Renal pelvis (tissue), 12 donors: ENCODE measurements at places on chromosomes 13 and 19.

- no peak for DNase-seq
These were observed 26.5 kb downstream of the MYCBP2 start for GRCh38 chr13:77300176-77301037.

GRCh38 chr13:74227476-74228158, 93.4 kb upstream of the KLF12 start:
- DNase-seq: no peak

DNA sequence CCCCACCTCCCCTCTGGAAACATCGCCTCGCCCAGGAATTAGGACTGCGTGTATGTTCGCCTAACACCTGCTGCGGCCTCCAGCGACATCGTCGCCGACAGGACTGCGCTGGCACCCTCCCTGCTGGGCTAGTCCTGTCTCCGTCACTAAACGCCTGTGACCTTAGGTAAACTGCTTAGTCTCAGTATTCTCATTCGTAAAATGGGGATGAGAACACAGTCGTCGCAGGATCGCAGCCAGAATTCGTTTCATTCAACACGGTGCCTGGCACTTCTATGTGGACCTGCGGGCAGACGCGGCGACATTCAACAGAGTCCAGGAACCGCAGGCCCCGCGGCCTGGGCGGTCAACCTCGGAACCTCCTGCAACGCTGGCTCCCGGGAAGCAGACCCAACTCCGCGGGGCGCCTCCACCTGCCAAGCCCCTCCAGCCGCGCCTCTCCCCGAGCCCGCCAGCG, 485 bp downstream of the CRYL1 start:
- DNase-seq: no peak

DNA sequence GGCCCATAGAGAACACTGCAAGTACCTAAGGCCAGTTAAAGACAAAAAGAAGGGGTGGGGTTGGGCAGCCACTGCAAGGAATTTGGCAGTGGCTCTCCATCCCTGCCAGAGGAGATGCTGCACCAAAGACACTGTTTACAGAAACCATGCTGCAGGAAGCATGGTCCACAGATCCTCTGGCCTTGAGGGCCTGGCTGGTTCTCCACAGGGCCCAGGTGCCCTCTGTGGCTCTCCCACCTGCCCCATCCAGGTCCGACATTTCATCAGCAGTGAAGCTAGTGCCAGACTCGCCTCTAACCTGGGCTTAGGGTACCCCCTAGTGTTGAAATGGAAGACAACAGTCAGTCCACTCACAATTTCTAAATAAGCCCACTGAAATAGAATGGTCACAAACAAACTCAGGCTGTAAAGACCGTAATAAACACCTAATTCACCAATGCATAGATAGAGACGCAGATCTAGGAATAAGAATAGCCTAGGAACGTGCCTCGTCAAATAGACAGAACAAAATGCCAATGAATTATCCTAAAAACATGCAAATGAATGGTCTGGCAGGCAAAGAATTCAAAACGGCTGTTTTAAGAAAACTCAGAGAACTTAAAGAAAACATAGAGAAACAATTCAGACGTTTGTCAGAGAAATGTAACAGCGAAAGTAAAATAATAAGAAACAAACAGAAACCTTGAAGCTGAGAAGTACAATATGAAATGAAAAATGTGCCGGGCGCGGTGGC, 23.3 kb downstream of the LYPD4 start:
- peak; percentile 43 for DNase-seq

DNA sequence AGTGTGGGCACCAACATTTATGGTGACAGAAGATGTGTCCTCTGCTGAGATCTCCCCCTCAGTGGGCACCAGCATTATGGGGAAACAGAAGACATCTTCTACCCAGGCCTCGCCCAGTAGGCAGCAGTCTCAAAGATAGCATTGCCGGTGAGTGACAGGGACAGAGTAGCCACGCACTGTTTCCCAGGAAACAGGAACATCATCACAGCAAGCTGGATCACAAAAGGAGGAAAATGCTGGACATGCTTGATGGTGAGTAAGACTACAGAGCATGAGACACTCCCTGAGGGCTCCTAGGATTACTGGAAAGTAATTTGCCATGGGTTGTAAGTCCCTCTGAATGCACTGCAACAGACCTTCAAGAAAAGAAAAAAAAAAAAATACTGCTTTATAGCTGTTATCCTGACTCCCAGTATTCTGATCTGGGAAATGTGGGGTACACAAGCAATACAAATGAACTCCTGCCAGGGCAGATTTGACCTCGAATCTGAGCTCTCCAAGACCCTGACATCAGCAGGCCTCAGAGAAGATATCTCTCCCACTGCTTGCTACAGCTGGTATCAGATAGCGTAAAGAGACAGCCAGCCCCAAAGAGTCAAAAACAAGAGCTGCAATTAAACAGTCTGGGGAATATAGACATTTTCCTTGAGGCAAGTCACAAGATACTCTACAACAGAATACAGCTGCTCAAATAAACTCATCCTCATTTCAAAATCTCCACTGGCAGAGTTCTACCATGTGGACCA, 180.4 kb downstream of the RBM26 start:
- DNase-seq: no peak
